ENCODE measurements at places on chromosomes 2 and 18.

- DNase-seq = no peak
Observed at GRCh38 chr2:3523551-3524041, 4.3 kb upstream of the ADI1 start.

DNA sequence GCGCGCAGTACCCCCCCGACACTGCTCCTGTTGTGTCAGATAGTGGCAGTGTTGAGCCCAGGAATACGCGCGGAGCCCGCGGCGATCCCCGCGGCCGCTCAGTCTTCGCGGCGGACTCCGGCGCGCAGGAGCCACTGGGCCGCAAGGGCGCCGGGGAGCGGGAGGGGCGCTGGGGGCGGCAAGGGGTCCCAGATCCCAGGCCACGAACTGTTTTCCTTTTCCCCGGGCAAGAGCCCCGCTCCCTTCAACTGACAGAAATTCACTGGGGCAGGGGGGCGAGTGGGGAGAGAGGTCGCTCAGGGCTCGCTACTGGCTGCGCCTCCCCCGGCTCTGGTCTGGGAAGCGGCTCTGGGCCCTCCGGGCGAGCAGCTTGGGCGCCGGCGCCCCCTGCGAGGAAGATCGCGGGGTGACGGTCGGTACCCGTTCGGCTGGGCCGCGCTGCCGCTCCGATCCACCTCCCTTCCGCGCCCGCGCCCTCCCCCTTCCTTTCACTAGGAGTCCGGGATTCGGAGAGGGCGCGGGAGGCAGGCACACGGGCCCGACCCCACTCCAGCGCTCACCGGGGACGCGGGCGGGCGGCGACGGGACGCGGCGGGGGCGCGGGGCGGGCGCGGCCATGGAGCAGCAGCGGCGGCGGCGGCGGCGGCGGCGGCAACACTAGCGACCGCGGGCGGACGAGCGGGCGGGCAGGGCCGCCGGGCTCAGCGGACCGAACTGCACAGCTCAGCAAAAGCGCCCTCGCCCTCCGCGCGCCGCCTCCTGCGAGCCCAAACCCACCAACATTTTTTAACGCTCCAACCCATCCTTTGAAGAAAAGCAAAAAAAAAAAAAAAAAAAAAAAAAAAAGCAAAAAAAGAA lies 1.4 kb upstream of the SETBP1 start:
- peak; percentile 82 for DNase-seq

- DNase-seq = no peak
Observed at GRCh38 chr18:44796429-44797428, 116.0 kb downstream of the SETBP1 start.

GRCh38 chr2:238853721-238854120 lies 5.8 kb downstream of the TWIST2 start:
- DNase-seq = no peak

DNA sequence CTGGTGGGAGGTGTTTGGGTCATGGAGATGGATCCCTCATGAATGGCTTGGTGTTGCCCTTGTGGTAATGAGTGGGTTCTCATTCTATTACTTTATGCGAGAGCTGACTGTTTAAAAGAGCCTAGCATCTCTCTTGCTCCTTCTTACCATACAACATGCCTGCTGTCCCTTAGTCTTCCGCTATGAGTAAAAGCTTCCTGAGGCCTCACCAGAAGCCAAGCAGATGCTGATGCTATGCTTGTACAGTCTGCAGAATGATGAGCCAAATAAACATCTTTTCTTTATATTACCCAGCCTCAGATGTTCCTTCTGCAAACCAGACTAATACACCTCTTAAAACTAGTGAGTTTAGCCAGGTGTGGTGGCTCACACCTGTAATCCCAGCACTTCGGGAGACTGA lies 23.1 kb downstream of the EVA1A start:
- no peak for DNase-seq

Measured in GDM1 (cell line).